ENCODE measurements at places on chromosomes 7 and 10. TPM values are rescaled to one million over a fixed set of nuclear protein-coding genes. Genes with fewer than 3 reads are reported as not detected.

DNA sequence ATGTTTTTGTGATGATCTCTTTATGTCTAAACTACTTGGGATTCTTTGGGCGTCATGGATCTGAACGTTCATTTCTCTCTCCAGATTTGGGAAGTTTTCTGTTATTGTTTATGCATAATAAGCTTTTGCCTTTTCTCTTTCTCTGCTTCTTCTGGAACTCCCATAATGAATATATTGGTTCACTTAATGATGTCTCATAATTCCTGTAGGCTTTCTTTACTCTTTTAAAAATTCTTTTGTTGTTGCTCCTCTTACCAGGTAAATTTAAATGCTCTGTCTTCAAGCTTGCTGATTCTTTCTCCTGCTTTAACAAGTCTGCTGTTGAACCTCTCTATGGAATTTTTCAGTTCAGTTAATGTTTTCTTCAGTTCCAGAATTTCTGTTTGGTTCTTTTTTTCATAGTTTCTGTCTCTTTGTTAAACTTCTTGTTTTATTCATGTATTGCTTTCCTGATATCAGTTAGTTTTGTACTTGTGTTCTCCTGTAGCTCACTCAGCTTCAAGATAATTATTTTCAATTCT is 317.5 kb downstream of the PLXDC2 start:
- no peaks in the 10 kb centered on the region for H3K27me3 ChIP-seq
- H3K4me1 ChIP-seq, result no peaks in the 10 kb centered on the region
- H3K4me3 ChIP-seq, result no peak overlapping the region
- no peaks in the 10 kb centered on the region for H3K36me3 ChIP-seq

GRCh38 chr7:98879198-98879978 is 1.1 kb downstream of the TRRAP start:
- H3K27ac ChIP-seq, result peak overlapping the region; percentile 94
- peak; percentile 69 for DNase-seq
- peaks cover 15% of the 10 kb centered on the region for H3K4me1 ChIP-seq
- H3K36me3 ChIP-seq, result peaks cover 8% of the 10 kb centered on the region
- H3K4me3 ChIP-seq, result peak overlapping the region; percentile 91
- no peaks in the 10 kb centered on the region for H3K27me3 ChIP-seq

GRCh38 chr7:89887489-89887888 is 266.8 kb upstream of the STEAP1 start:
- H3K4me3 ChIP-seq, result no peak overlapping the region
- H3K27me3 ChIP-seq, result no peaks in the 10 kb centered on the region
- no peaks in the 10 kb centered on the region for H3K4me1 ChIP-seq
- no peak overlapping the region for H3K27ac ChIP-seq

DNA sequence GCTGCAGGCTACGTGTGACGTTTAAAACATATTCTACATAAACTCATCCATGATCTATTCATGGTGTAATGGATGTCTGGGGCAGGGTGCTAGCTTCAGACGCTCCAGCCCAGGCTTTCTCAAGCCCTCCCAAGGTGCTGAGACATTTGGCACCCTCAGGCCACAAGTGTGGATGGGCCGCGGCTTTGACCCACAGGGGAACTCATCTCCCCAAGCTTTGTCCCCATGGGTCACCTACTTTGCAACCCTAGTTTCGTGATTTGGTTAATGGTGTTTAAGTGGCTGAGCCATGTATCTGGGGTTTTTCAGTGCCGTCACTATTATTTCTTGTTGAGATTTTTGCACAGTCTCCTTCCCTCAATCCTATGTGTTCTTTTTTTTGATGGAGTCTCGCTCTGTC is 66.0 kb downstream of the GRK5 start:
- no peak overlapping the region for H3K4me3 ChIP-seq
- H3K27ac ChIP-seq, result peak overlapping the region; percentile 45
- H3K36me3 ChIP-seq, result peaks cover 8% of the 10 kb centered on the region
- no peaks in the 10 kb centered on the region for H3K27me3 ChIP-seq
- H3K4me1 ChIP-seq, result peaks cover 44% of the 10 kb centered on the region

GRCh38 chr10:3924344-3924743 is 139.3 kb upstream of the KLF6 start:
- peaks cover 28% of the 10 kb centered on the region for H3K4me1 ChIP-seq
- no peak for DNase-seq
- H3K27ac ChIP-seq, result peak overlapping the region; percentile 45
- H3K36me3 ChIP-seq, result peaks cover 19% of the 10 kb centered on the region
- H3K27me3 ChIP-seq, result no peaks in the 10 kb centered on the region

GRCh38 chr10:100793055-100793454 is 47.7 kb downstream of the PAX2 start:
- no peak overlapping the region for H3K27ac ChIP-seq
- H3K36me3 ChIP-seq, result no peaks in the 10 kb centered on the region
- H3K4me1 ChIP-seq, result no peaks in the 10 kb centered on the region
- no peak overlapping the region for H3K4me3 ChIP-seq
- H3K27me3 ChIP-seq, result peaks cover 36% of the 10 kb centered on the region
- DNase-seq, result no peak

- H3K27me3 ChIP-seq, result no peaks in the 10 kb centered on the region
- H3K4me1 ChIP-seq, result no peaks in the 10 kb centered on the region
- no peak overlapping the region for H3K27ac ChIP-seq
- no peaks in the 10 kb centered on the region for H3K36me3 ChIP-seq
Observed at GRCh38 chr10:60331886-60332285, 57.8 kb downstream of the ANK3 start.

PON3 gene
- total RNA-seq, result not detected

UTF1 gene
- not detected for total RNA-seq

PBLD gene
- total RNA-seq, result 1.6 TPM
